ENCODE measurements at places on chromosomes 11 and 22. TPM values are rescaled to one million over a fixed set of nuclear protein-coding genes. Genes with fewer than 3 reads are reported as not detected.

The CCND1 gene
- 44.1 TPM for total RNA-seq

The USP2 gene
- total RNA-seq = 0.94 TPM

DNA sequence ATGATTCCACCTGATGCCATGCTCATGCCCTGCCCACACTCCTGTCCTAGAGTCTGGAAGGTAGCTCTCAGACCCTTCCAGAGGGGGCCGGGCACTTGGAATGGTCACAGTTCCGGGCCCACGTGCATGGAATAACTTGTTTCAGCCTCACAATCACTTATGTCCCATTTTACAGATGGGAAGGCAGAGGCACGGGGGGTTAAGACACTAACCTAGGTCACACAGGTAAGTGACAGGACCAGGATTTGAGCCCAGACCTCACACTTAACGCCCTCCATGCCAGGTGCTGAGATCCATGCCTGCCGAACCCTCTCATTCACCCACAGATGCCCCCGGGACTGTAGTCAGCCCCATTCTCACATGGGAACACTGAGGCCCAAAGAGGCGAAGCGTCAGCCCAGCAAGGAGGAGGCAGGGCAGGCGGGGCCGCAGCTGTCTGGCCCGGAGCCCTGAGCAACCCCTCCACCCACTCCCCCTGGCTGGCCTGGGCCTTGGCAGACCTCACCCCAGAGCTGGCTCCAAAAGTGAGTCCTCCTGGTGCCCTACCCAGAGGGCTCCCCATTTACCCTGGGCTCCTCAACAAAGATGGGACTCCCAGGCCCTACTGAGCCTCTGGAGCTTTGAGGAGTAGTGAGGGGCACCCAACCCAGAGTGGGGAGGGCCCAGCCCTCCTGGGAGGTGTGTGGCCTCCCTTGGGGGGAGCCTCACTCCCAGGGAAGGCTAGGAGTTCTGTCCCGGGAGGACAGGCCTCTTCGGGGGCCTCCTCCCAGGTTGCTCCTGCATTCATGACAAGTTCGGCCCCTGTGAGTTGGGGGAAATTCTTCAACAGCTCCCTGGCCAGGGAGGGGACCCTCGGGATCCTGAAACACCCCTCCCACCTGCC is 2.4 kb upstream of the ALDH3B1 start:
- no peak for DNase-seq

The CSF2RB gene
- total RNA-seq = 28.4 TPM

DNA sequence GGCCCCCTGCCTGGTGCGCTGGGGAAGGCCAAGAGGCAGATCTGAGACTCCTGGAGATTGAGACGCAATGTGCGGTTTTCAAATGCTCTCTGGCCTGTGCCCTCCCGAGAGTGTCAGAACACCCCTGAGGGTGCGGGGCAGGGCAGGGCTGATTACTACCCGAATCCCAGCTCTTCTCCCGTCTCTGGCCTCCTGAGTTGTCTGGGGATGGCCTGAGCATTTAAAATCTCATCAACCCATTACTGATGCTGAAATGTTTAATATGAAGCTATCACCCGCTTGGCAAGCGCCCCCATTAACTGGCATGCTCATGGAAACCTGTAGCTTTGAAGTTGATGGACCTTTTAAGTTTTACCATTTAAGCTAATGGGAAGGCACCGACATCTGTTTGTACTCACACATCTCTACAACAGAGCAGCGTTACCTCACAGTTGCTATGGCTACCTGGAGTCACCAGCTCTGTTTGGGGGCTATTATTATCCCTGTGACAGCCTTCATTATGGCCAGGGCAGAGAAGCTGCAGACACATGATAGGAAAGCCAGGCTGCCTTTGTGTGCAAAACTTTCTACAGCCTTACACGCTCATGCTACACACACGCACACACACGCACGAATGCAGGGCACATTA is 3.6 kb upstream of the MB start:
- DNase-seq = no peak

- no peak for DNase-seq
Observed at GRCh38 chr11:30424321-30424720, 101.4 kb downstream of the ARL14EP start.

The SLC22A12 gene
- not detected for total RNA-seq

- DNase-seq = no peak
Observed at GRCh38 chr11:71154261-71154805, 98.0 kb downstream of the SHANK2 start.

- DNase-seq = no peak
Observed at GRCh38 chr11:12234221-12234620, 123.8 kb downstream of the MICAL2 start.

GRCh38 chr11:47508240-47508957 is 44.5 kb downstream of the CELF1 start:
- no peak for DNase-seq

GRCh38 chr11:66845876-66846212 is 2.6 kb downstream of the RCE1 start:
- DNase-seq = peak; percentile 17

- DNase-seq = no peak
Observed at GRCh38 chr11:78943841-78944240, 369.2 kb upstream of the NARS2 start.

- no peak for DNase-seq
Observed at GRCh38 chr11:69064394-69064957, 15.7 kb downstream of the TPCN2 start.

DNA sequence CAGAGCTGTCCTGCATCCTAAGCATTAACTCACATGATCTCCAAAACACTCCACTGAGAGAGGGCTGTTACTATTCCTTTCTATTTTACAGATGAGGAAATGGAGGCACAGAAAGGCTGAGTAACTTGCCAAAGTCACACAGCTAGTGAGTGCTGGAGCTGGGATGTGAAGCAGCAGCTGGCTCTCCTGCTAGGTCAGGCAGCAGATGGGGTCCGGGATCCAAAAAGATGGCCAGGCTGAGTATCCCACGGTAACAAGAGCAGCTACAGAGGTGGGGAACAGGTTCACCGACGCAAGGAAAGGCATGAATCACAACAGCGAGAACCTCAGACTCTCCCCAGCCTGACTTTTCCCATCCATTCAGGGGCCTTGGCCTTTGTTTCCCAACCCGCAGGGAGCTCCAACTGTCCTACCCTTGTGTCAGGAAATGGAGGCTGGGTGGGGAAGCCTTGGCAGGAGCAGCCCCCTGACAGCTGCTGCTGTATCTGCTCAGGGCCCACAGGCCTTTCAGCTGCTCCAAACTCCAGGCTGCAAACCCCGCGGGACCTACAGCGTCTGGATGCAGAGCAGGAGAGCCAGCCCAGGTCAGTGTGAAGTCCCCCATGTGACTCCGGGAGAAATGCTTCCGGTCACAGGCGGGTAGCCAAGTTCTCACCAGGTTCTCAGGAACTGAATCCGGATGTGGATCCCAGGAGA is 29.5 kb downstream of the DKK3 start:
- no peak for DNase-seq

The ANGPTL5 gene
- 0.37 TPM for total RNA-seq

Measured in omental fat pad (tissue), 4 donors.